ENCODE measurements at places on chromosomes 5 and 9.

- no peak for DNase-seq
These were observed 1928.2 kb upstream of the WWC1 start for GRCh38 chr5:166363087-166363760.

DNA sequence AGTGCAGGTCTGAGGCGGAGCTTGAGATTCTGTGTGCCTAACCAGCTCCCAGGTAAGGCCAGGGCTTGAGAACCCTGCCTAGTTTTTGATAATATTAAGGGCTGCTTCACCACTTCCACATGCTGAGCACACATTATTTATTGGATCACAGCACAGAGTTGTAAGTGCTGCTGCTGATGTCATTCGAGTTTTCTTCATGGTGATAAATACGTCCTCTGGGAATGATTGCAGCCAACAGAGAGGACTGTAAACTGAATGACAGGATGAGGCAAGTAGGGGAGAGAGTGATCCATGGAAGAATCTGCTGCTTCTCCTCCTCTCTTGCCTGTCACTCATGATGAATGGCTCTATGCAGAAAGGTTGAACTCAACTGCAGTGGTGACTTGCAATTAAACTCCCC lies 77.9 kb upstream of the VPS13A start:
- no peak for DNase-seq

DNA sequence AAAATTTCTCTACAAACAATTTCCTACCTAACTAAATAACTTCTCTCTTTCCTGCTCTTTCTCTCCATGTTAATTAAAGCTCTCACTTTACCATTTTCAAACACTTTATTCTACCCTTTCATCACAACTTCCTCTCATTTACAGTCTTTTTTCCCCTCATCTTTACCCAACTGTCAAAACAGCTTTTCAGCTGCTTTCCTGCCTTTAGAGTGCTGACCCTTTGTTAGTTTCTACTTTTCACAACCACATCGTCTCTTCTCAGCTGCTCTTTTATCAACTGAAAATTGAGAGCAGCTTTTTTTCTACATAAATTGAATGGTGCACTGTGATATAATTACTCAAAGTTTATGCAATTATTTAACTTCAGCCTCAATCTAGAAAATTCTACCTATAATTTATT lies 3.1 kb upstream of the HOMER1 start:
- no peak for DNase-seq

DNA sequence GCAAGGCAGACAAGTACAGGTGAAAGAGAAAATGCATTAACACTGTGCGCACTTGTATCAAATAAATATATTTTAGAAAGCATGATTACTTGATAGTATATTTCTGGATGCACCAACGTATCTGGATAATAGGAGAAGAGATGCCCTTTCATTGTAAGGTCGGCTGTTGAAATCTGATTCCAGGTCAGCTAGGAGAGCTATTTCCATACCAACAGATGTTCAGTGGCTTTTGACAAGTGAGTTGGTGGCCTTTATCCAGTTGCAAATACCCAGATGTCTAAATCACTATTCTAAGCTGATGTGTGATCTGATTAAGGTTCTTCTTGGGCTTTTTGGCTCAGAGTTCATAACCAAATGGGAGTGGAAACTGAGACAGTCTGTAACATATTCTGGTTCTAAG lies 128.2 kb upstream of the TBCA start:
- no peak for DNase-seq

- no peak for DNase-seq
These were observed 30.6 kb upstream of the COL5A1 start for GRCh38 chr9:134611046-134611445.

- DNase-seq = no peak
These were observed 19.4 kb downstream of the GOLM1 start for GRCh38 chr9:86079865-86080469.

DNA sequence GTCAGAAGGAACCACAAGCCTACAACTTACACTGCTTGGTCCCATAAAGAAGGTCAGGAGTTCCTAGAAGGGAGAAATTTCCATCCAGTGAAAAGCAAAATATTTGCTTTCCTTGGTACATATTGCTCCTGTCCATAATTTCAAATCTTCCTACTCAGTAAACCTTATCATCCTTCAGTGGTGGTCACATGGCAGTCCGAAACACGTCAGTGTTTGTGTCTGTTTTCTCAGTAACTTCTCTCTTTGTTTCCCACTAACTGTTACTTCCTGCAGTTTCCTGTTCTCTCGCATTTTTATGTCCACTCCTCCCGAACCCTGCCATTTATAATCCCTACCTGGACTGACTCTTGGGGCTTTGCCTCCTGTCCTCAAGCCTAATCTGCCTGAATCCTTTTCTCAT lies 129.1 kb downstream of the FANCC start:
- DNase-seq = no peak

DNA sequence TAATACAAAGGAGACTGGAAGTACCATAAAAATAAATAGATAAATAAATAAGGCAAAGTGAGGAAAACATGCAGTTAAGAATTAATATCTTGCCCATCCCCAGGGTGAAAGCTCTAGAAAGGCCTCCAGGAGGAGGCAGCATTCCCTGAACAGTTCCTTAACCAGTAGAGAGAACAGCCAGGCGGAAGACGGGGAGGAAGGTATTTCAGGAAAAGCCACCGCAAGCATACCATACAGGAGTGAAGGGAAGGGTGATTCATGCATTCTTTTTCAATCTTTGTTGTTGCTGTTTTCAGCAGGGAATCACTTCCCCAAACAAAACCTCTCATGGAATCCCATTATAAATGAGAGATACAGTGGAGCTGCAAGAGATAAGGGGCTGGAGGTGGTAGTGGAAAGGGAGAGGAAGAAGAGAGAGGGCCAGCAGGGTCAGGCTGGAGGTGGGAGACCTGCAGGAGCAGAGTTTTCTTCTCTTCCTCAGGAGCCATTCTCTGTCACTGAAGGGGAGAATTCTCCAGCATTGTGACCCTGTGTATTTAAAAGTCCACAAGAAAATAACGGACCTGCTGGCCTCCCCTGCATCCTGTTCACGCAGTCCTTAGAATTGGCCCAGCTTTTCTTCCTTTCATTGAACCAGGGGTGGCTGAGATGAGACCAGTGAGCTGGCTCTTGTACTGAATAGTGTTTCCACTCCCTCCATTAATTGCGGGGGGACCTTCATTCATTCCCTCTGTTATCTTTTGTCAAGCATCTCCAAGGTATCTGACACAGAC lies 255.9 kb downstream of the FAM114A2 start:
- no peak for DNase-seq

DNA sequence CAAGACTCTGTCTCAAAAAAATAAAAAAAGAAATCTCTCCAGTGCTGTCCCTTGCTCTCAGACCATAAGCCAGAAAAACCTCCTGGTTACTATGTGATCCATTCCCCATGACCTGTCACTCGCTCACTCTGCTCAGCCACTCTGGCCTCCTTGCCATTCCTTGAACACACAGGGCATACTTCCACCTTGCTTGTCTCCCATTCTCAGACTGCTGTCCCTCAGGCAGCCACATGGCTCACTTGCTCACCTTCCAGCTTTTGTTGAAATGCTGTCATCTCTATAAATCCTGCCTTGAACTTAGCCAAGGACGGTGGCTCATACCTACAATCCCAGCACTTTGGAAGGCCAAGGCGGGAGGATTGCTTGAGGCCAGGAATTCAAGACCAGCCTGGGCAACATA lies 82.9 kb downstream of the UGCG start:
- no peak for DNase-seq

DNA sequence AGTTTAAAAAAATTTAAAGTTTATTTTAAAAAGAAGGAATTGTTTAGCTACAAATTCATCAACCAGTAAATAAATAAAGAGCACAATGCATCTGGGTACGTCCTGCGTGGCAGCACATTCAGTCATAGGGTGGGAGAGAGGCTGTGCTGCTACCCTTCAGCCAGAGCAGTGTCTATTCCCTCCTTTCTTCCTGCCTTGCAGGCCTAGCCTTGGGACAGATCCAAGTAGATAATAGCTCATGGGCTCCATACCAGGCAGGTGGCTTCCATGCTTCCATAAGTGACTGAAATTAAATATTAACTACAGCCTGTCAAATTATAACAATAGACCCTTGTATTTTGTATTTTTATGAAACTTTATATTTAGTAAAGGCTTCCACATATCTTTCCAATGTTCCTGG lies 408.3 kb upstream of the RGMB start:
- peak; percentile 31 for DNase-seq

DNA sequence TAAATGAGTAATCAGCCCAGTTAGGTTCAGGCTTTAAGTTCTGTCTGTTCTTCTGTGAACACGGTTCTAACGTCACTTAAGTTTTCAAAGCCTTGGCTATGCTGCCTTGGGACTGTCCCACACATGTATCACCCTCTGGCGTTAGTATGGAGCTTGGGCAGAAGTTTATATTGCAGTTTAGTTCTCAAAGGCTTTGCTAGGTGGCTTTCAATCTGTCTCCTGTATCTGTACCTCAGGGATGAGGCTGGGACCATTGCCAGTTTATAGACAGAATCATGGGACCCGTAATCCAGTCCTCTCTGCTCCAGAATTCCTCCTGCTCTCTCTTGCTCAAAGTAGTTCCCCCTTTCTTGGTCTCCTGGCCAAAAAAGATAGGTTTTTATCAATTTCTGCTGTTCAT lies 12.1 kb downstream of the C9orf40 start:
- DNase-seq = peak; percentile 74

GRCh38 chr5:175849153-175849552 lies 22.2 kb upstream of the CPLX2 start:
- DNase-seq = no peak

DNA sequence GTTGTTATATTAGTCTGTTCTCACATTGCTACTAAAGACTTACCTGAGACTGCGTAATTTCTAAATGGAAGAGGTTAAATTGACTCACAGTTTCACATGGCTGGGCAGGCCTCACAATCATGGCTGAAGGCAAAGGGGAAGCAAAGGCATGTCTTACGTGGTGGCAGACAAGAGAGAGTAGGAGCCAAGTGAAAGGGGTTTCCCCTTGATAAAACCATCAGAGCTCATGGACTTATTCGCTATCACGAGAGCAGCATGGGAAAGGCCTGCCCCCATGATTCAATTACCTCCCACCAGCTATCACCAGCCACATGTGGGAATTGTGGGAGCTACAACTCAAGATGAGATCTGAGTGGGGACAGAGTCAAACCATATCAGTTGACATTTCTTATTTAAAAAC lies 374.5 kb upstream of the RORB start:
- no peak for DNase-seq

GRCh38 chr5:1437876-1438559 lies 7.2 kb downstream of the SLC6A3 start:
- DNase-seq = no peak

GRCh38 chr5:179294131-179294780 lies 51.0 kb downstream of the ADAMTS2 start:
- DNase-seq = no peak

- no peak for DNase-seq
These were observed 217.7 kb downstream of the DEPDC1B start for GRCh38 chr5:60482301-60482700.

DNA sequence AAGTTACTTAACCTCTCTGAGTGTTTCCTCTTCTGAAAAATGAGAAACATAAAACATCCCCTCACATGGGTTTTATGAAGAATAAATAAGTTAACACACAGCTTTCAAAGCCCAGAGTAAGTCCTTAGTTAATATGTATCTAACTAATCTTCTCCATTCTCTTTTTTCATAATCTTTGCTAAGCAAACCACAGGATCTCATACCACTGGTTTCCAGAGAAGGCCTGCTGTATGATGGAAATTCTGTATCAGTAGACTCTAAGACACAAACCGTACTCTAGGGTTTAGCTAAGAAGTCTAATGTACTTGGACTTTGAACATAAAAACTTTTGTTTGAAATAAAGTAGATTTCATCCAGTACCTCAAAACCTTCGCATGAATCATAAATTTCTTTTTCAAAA lies 307.9 kb downstream of the SPOCK1 start:
- DNase-seq = no peak

GRCh38 chr9:111197256-111197655 lies 132.8 kb downstream of the OR2K2 start:
- DNase-seq = no peak

DNA sequence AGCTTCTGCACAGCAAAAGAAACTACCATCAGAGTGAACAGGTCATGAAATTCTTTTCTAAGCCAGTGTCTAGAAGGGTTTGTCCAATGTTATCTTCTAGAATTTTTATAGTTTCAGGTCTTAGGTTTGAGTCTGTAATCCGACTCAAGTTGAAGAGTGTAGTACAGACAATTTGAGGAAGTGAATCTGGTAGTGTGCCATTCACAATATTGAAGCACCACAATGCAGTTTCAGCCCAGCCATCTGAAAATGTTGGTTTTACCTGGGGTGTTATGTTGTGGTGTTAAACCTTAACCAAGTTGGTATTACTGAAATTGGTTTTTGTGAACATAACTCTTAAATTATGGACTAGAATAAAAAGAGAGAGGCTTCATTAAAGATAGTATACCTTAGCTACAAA lies 77.2 kb downstream of the ADAMTS16 start:
- DNase-seq = no peak

GRCh38 chr9:11833056-11833455 lies 860.1 kb upstream of the TYRP1 start:
- no peak for DNase-seq

DNA sequence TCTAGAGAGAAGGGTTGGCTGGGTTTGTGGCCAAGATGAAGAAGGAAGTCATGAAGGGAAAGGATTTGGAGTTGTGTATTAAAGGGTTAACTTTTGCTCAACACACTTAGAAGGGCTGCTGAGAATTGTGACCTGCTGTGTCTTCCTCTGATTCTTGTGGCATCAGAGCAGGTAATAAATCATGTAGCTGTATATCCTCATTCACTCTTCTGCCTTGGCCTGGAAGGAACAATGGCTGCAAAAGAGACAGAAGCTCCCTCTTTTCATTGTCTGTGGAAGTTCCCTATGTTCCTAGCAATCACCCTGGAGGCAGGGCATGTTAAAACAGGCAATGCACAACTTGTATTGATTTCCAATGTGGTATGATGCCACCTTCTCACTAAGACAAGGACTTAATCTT lies 159.1 kb downstream of the LRRC70 start:
- DNase-seq = no peak

DNA sequence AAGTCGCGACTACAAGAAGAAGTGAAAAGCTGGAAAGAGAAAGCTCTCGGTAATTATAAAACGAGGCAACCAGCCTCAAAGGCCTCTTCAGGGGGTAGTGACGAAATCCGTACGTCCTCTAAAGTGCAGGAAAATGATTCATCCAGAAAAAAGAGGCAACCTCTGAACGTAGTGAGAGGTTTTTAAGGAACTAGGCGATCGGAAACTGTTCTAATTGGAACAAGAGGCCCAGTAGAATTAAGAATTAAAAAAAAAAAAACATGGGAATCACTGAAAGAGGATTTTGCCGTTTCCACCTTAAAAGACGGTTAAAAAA lies 1.0 kb downstream of the CSNK1A1 start:
- DNase-seq = no peak

- DNase-seq = no peak
These were observed 93.1 kb upstream of the SMARCA2 start for GRCh38 chr9:1922026-1922425.

GRCh38 chr9:69971643-69972449 lies 71.8 kb upstream of the MAMDC2 start:
- peak; percentile 77 for DNase-seq

- no peak for DNase-seq
These were observed 19.4 kb downstream of the ERGIC1 start for GRCh38 chr5:172853355-172853975.

- DNase-seq = no peak
These were observed 82.6 kb downstream of the PRELID2 start for GRCh38 chr5:145752534-145752933.
